GM12864 (cell line): ENCODE measurements at places on chromosomes 4 and X.
A peak's percentile ranks its signal among the peaks of the same experiment; 100 is the strongest.

DNA sequence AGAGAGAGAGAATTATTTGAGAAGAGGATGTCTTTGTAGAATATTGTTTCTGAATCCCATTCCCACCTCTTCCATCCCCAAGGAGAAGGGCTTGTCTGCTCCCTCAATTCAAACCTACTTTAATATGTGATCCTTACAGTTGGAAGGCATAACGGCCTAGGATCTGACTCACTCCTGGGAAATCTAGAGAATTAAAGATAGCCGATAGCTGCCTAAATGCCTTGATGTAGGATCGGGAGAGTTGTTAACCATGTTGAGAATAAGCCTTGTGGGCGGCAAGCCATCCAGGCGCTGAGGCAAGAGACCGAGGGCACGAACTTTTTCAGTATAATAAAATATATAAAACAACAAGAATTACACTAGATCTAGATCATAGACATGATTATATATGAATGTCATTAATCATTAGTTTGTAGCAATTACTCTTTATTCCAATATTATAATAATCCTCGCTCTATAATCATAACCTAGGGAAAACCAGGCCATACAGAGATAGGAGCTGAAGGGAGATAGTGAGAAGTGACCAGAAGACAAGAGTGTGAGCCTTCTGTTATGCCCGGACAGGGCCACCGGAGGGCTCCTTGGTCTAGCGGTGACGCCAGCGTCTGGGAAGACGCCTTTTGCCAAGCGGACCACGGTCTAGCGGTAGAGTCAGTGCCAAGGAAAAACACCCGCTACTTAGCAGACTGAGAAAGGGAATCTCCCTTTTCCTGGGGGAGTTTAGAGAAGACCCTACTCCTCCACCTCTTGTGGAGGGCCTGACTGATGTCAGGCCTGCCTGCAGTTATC is 13.5 kb downstream of the EMCN start:
- no peak for DNase-seq

DNA sequence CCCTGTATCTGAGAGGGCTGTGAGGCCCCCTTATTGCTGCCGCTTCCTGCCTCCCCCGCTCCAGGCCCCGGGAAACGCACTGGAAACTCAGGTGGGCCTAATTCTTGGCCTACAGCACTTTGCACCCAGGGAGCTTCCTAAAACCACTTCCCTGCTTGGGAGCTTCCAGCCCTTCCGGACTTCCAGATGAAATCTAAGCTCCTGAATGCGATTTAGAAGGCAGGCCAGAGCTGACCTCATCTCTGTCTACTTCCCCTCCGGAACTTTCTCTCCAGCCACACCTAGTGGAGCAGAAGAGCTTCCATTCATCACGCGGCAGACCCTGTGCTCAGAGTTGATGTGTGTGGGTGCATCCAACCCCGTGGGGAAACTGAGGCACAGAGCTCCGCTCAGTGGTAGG is 84.2 kb downstream of the SORCS2 start:
- no peak for DNase-seq

DNA sequence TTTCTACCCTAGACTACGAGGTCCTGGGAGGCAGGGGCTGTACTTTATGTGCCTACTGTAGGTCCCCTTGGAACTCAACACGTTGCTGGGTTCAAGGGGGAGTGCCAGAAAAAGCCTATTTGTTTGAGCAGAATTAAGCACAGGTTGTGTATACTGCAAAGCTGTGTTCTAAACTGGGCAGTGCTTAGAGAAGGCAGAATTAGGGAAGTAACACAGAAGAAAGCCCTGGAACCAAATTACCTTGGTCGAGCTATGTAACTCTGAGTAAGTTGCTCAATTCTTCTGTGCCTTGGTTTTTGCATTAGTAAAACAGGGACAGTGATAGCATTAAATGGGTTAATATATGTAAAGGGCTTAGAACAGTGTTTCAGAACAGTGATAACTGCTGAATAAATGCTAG is 245.0 kb upstream of the SFRP2 start:
- DNase-seq = no peak

DNA sequence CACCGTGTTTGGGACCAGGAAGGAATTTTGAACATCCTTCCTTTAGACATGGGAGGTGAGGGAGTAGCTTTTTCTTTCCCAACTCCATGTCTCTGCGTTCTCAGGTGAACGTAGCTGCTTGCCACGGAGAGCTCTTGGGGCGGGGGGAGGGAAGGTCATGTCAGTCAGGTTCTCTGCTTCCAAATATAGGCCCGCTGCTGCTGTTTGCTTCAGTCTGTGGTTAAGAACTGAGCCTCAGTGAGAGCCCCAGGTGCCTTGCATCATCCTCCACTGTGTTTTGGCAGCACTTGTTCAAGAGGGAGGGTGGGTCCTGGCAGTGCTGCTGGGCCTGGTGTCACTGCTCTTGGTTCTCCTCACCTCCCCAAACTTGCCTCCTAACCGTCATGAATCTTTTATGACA is 46.5 kb downstream of the HADH start:
- peak; percentile 53 for DNase-seq

DNA sequence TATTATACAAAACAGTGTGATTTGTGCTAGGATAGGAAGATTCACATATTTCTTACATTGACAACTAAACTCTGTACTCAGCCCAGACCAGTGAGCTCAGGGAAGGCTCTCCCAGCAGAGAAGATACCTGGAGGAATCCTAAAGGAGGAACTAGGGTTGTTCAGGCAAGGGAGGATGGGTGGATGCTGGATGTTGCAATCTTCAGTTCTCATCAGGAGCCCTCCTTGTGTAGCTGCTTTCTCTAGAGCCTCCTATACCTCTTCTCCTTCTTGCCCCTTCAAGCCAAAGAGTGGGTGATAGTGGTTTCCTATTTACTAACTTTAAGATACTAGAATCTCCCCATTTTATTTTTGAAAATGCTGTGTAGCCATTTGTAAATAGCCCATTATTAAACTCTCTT is 117.3 kb downstream of the NKX6-1 start:
- DNase-seq = no peak

DNA sequence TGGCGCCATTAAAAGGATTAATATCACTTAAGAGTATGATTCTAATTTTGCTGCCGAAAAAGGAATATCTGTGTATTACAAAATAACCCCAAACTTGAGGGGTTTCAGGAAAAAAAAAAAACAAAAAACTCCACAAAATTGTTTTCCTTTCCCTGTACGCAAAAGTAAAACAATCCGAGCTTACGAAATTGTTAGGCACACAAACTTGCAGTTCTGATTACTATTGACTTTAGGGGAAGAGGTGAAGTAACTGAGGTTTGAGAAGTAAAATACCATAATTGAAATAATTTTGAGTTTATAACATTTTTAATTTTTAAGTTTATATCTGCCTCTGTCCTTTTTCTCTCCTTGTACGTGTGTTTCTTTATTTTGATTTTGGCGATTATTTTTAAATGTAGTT is 64.8 kb downstream of the USP9X start:
- DNase-seq = no peak
